ENCODE measurements at places on chromosomes 6 and 20.
A peak's percentile ranks its signal among the peaks of the same experiment; 100 is the strongest.

- no peak for DNase-seq
Measured at GRCh38 chr6:74366634-74367033, 670.6 kb downstream of the CD109 start.

DNA sequence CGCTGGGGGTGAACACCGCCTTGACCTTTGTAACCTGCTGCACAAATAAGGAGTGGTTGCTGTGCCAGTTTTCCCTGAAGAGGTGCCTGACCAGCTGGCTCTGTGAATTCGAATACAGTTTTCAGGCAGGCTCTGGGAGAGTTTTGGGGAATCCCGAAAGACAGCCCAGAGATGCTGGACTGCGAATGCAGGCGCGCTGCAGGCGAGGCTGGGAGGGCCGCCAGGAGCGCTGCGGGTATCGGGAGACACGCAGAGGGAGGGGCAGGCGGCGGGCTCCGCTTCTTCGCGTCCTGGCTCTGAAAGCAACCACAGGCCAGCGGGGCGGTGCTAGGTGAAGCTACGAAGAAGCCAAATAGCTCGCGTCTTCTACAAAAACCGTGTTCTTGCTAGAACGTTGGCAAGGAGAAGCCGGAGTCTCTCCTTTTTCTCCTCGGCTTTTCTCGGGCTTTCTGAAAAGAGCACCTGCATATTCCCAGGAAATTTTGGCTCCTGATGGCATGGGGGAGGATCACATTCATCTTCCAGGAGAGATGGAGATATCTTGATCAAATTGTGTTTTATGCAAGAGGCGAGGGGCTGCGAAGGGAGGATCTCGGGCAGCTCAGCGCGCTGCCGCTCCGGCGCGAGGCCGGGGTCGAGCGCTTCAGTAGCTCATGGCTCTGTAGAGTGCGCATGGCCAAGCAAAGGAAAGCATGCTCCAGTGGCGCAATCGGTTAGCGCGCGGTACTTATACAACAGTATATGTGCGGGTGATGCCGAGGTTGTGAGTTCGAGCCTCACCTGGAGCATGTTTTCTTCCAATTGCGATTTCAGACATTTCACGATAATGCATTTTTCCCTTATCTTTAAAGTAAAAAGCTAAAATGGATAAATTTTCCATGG, 158.1 kb upstream of the ZNF184 start:
- no peak for DNase-seq

- peak; percentile 5 for DNase-seq
Measured at GRCh38 chr20:6265204-6265904, 142.5 kb upstream of the FERMT1 start.

GRCh38 chr6:52049252-52050050, 38.0 kb downstream of the PKHD1 start:
- DNase-seq: peak; percentile 17

- peak; percentile 38 for DNase-seq
Measured at GRCh38 chr6:143941852-143942627, 66.0 kb downstream of the PLAGL1 start.

DNA sequence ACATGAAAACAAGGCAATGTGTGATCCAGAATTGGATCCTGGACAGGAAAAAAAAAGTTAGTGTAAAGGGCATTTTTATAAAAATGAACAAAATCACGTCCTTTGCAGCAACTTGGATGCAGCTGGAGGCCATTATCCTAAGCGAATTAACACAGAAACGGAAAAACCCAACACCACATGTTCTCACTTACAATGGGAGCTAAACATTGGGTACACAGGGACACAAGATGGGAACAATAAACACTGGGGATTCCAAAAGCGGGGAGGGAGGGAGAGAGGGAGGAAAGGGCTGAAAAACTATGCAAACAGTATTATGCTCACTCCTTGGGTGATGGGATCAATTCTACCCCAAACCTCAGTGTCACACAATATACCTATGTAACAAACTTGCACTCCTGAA, 91.4 kb upstream of the BTBD3 start:
- DNase-seq: no peak

DNA sequence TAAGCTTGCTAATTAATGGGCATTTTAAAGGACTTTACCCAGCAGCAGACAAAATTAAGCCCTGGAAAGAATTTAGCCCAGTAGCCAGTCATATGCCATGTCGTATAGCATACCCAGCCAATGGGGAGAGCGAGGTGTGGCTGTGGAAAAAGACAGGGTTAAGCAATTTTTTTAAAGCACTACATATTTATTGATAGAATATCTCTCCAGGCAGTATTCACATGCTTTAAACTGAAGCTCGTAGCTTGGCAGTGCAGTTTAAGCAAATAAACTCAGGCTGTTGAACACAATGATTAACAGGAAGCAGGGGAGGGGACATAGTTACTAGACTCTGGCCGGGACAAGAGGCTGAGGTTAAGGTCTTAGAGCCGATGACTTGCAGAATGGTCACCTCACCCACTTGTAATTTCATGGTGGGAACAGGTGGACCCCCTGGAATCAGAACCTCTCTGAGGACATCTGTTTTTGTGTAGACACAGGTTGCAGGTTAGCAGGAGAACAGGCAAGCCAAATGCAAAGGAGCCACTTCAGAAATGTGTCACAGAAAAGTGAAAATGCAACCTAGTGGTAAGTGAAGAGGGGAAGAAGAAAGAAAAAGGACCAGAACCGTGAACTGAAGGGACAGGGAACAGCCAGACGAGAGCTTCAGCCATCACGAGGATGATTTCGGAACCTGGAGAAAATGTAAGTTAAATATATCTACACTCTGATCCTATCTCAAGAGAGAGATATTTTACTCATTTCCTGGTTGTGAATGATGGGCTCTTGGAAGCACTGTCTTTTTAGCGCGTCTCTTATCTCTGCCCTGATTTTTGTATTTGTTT, 7.2 kb downstream of the GCNT2 start:
- no peak for DNase-seq

GRCh38 chr20:15916623-15917022, 656.6 kb downstream of the KIF16B start:
- no peak for DNase-seq

DNA sequence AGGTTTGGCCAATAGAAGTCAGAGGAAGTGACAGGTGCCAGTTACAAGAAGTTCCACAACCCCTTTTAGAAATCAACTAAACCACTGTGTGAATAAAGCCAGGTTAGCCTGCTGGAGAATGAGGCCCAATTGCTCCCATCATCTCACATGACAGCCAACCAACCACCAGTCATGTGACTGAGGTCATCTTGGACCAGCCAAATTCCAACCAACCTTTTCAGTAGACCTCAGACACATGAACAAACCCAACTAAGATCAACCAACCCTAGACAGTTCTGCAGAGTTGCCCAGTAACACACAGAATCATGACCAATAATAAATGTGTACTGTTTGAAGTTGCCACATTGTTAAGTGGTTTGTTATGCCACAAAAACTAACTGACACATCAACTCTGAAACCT, 44.6 kb upstream of the GGTLC1 start:
- no peak for DNase-seq

DNA sequence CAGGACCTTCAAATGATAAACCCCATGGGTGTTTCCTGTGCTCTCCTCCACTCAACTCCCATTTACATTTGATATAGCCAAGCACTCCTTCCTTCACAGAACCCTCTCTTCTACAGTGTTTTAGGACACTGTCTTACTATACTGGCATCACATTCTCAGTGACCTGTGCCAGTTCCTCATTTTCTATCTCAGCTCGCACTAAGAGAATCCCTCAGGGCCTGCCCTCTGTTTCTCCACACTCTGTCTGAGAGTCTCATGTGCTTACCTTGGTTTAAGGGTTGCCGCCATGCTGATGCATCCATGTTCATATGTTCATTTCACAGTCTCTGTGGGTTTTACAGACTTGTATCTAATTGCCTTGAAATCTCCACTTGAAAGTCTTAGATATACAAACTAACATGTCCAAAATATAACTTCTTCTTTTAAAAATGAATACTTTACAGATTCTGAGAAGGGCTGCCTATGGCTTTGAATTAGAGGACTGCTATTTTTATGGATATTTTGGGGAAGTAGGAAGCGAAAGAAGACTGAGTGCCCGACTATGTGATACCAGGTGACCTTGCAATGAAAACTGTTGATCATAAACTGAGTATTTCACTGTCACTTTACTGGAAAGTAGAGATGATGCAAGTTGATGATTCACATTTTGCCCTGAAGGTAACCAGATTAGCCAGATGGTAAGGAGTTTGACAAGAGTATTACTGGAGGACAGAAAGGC, 153.1 kb upstream of the SIM1 start:
- no peak for DNase-seq

GRCh38 chr6:157087974-157088373, 235.3 kb downstream of the TMEM242 start:
- DNase-seq: no peak

- no peak for DNase-seq
Measured at GRCh38 chr6:106156413-106156812, 70.3 kb downstream of the PRDM1 start.

- DNase-seq: no peak
Measured at GRCh38 chr6:100260584-100260983, 204.1 kb downstream of the SIM1 start.

DNA sequence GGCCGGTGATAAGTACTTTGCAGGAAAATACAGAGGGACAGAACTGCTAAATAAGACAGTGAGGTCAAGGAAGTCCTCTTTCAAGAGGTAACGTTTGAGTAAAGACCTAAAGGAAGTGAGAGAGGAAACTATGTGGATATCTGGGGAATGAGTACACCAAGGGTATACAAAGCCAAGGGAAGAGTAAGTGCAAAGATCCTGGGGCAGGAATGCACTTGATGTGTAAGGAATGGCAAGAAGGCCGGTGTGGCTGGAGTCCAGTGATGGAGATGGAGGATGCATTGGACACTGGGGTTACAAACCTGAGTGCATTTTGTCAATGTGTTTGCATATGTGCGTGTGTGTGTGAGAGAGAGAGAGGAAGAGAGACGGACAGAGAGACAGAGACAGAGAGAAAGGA, 32.1 kb upstream of the TGM2 start:
- DNase-seq: no peak

DNA sequence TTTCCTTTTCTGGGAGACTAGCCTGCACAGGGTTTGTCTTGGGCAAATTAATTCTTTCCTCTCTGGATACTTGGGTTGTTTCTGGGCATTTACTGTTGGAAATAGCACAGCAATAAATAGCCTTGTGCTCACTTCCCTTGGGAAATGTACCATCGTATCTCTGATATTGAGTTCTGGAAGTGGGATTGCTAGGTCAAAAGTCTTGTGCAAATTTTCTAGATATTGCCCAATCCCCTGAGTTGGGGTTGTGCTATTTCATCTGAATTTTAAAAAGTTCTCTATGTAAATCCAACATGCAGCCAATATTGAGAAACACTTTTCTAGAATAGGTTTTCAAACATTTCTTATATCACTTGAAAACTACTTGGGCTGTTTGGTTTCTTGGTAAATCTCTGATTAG, 64.0 kb upstream of the ELOVL5 start:
- no peak for DNase-seq

DNA sequence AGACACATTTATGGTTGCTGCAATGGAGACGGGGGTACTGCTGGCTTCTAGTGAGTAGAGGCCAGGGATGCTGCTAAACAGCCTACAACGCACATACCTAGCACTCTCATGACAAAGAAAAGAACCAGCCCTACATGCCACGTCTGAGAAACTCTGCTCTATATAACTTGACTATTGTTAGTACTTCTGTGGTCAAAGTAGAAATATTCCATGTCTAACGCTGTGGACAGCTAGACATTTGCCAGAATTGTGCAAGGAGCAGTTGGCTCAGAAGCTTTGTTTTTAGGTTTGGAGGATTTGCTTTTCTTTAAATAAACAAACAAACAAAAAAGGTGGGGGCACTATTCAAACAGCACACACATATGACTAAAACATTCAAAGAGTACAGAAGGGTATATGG, 20.5 kb downstream of the UBE2V1 start:
- no peak for DNase-seq

GRCh38 chr20:44768256-44768655, 22.6 kb downstream of the KCNK15 start:
- no peak for DNase-seq

- DNase-seq: no peak
Measured at GRCh38 chr6:70241991-70242420, 60.9 kb downstream of the COL9A1 start.

DNA sequence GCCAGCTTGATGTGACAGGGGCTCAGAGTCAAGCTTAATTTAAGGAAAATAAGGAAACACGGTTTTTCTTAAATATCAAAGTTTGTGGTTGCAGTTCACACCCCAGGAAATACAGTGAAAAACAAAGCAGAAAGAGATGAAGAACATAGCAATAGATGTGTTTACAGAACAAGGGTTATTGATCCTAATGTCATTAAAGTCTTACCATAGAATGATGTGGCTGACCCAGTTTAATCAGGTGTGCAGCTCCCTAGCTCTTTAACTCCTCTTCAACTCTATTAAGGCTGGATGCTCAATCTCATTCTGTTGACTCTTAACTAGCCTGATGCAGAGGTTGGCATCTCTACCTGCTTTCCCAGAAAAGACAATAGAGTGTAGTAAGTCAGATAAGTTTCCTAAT, 7.5 kb upstream of the GTF3C6 start:
- DNase-seq: no peak

DNA sequence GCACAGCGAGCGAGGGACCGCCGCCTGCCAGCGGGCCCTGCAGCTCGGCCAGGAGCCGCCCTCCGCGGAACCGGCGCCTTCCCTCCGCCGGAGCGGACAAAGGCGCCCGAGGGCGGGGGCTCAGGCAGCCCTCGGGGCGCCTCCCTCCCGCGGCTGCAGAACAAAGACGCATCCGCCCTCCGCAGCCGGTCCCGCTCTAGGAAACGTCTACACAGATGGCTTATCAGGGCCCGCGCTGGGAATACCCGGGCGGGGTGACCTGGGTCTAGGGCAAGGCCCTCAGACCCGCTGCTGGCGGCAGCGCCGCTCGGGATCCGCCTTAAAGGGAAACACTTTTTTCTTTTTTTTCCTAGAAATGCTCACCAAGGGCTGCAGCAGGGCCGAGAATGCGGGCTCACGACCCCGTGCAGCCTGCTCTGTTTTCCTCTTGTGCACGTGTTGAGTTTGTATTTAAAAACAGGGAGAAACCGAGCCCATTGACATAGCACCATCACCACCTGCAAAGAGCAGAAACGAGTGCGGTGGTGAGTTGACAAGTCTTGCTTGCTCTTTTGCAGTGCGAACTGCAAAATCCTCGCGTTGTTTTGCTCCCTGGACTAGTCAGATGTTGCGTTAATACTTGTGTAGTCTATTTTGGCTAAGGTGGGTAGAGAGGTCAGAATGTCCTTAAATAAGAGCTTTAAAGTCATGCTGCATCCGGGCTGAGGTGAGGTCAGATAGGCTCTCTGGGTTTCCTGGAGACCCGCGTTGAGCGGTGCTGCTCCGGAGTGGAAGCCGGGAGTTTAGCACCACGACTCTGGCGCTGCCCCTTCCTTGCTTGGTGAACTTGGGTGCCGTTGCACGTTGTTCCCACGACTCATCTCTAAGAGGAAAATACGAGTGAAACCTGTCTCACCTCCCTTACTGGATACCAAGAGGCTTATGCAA, 1.1 kb upstream of the RPS6KA2 start:
- no peak for DNase-seq

- DNase-seq: no peak
Measured at GRCh38 chr6:113394729-113395128, 462.4 kb upstream of the MARCKS start.

DNA sequence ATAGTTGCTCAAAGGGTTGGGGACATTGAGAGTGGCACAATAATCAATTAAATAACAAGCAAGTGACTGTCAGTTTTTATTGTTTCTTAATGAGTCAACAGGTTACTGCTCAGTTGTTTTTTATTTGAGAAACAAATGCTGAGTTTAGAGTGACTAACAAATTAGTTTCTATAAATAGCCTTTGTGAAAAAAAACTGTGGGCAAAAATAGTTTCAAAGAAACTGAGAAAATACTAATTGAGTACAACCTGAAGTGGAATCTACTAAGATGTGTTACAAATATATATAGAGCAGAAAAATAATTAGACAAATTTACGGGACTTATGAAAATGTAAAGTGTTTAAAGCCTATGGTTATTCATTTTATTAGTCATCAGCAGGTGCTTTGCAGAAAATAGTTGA, 22.3 kb downstream of the BEND6 start:
- DNase-seq: no peak

All from HS-27A (cell line).